ENCODE measurements at places on chromosomes 3 and 15.

DNA sequence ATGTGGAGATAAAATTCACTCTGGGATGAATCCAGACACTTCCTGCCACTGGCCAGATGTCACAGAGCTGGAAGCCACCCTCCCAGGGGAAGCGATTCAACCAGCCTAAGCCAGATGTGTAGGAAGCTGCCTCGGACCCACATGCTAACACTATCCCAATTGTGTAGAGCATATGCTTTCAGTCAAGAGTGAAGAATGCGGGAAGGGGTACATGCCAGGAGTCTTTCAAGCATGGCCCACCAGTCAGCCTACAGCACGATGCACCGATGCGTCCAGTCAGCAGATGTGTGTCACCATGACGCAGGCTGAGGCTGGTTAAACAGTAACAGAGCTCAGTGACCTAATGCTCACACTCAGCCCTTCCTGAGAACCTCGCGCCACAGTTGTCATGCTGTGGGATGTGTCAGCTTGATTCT lies 38.8 kb upstream of the BNC1 start:
- DNase-seq, result no peak

GRCh38 chr3:19348941-19349564 lies 200.7 kb downstream of the KCNH8 start:
- DNase-seq, result no peak

- no peak for DNase-seq
Observed at GRCh38 chr3:4720316-4721075, 227.3 kb downstream of the ITPR1 start.

- DNase-seq, result no peak
Observed at GRCh38 chr3:49015765-49016164, 2.6 kb downstream of the DALRD3 start.

- no peak for DNase-seq
Observed at GRCh38 chr3:184678317-184679055, 33.4 kb downstream of the MAGEF1 start.

DNA sequence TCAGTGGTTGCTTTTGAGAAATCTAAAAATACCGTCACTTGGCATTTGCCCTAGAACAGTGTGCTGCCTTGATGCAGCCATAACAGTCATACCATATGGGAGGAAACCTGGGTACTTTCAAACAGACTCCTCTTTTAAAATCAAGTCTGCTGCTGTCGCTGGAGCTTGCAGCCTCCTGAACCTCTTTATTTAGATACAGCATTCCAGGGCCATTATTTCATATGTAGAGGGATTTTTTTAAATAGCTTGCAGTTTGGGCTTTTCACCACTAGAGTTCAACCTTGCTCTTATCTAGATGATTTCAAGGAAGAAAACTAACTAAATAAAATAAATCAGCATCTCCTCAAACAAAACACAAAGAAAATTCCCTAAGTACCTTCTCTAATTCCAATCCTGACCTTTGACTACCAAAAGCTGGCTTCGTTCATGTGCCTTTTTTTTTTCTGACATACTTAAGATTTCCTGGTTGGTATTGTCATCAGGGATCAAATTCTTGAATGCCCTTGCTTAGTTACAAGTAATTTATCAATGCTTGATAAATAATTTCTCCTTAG lies 111.6 kb downstream of the KBTBD8 start:
- DNase-seq, result no peak

DNA sequence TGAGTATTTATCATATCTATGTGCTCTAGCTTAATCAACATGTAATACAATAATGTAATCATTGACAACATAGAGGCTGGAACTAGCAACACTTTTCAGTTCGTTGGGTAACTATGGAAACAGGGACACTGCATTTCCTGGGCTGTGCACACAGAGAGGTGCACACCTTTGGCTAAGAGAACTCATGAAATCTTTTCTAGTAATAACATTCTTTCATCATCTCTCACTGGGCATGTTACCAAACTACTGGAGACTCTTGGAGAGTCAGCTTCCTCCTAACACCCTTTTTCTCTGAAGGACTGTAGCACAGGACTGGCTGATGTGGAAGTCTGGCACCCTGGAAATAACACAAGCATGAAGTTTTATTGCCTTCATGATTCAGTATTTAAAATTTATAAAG lies 135.6 kb downstream of the KCNMB2 start:
- no peak for DNase-seq

DNA sequence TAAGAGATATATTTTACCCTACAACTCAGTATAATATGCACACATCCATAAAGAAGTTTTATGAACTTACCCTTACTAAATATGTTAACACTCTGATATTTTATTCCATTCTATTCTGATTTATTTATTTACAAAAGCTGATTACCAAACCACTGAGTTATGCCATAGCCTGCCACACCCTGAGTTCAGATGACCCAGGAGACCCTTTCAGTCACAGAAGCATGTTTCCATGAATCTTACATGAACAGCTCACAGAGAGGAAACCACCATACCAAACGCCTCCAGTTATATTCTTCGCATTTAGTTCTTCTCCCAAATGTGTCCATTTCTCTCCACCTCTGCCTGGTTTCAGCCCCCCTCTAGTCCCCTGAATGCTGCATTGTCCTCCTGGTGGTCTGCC lies 103.5 kb downstream of the SEMA5B start:
- DNase-seq, result no peak

GRCh38 chr15:68989541-68990230 lies 24.8 kb upstream of the NOX5 start:
- no peak for DNase-seq

DNA sequence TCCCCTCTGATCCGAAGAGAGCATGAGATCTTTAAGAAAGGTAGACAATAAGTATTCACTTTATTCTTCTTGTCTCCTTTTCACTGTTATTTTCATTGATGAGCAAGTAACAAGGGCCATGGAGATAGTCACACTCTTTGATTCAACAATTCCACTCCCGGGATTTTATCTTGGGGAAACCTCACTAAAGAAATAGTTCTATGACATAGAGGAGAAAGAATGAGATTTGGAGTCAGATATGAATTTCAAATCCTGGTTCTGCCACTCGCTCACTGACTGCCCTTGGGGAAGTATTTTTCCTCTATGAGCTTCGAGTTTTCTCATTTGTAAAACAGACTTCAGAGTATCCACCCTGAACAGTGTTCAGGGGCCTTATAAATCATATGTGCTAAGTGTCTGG lies 514.6 kb downstream of the NLGN1 start:
- DNase-seq, result no peak

DNA sequence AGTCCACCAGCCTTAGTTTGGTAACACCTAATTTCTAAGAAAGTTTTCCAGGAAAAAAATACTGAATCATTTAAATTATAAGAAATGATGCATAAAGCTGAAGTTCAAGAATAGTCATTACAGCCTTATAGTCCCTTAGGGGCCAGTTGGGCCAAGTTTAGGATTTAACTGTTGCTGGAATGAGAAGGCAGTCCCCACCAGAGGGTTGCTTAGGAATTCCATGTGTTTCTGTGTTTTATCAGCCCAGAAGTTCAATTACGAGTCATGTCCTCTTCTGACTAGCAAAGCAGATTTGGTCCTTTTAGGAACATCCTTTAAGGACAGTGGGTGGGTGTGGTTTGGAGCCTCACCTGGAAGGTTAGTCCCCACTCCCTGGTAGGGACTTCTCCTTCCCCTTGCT lies 57.0 kb upstream of the NR2E3 start:
- DNase-seq, result no peak

GRCh38 chr3:48607519-48607918 lies 1.9 kb downstream of the UQCRC1 start:
- no peak for DNase-seq

- DNase-seq, result no peak
Observed at GRCh38 chr15:63573533-63573932, 23.7 kb upstream of the FBXL22 start.

- no peak for DNase-seq
Observed at GRCh38 chr15:31556494-31557150, 230.0 kb downstream of the KLF13 start.

DNA sequence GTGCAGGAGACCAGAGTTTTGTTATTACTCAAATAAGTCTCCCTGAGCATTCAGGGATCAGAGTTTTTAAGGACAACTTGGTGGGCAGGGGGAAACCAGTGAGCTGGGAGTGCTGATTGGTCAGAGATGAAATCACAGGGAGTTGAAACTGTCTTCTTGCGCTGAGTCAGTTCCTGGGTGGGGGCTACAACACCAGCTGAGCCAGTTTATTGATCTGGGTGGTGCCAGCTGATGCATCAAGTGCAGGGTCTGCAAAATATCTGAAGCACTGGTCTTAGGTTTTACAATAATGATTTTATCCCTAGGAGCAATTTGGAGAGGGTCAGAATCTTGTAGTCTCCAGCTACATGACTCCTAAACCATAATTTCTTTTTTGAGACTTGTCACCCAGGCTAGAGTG lies 13.8 kb upstream of the ZNF662 start:
- DNase-seq, result no peak

DNA sequence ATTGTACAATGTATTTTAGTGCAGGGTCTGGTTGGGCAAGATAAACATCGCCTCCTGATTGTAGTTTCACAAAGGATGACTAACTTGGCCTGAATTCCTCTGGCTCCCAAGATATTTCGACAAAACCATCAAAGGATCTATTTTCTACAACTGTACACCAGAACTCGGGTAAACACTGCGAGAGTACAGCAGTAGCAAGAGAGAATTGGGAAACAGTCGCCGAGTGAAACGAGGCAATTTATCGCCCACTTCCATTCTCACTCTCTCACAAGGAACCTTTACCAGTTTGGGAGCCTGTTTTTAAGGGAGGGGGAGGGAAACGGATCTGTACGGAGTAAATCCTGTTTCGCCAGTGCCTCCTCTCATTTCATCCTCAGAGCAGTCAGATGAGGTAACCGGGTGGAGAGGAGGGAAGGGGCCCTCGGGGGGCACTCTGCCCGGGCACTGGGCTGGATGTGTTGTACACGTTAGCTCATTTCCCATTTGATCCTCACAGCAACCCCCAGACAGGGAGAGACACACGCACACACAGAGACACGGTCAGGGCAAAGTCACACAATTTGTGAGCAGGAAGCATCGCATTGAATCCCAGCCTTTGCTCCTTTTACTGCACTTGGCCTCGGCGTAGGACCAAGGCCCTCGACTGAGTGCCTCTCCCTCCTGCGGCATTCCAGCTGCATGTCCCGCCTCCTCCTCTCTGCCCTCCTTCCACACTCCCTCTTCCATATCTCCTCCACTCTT lies 120.1 kb downstream of the LIPC start:
- DNase-seq, result no peak

DNA sequence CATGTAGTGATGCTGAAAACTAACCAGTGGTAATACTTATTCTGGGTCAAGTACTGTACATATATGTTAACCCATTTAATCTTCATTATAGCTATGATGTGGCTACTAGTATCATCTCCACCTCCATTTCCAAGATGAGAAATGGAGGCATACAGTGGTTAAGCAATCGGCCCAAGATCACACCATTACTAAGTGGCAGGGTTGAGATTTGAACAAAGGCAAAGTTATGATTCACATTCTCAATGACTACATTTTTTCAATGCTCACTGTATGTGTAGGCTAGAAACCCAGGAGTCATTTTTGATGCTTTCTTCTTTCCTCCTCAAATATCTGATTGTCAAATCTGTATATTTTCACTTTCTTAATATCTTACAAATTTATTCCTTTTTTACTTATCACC lies 30.2 kb downstream of the ABI3BP start:
- no peak for DNase-seq

GRCh38 chr15:40952301-40952900 lies 870 bp upstream of the CHAC1 start:
- DNase-seq, result no peak

DNA sequence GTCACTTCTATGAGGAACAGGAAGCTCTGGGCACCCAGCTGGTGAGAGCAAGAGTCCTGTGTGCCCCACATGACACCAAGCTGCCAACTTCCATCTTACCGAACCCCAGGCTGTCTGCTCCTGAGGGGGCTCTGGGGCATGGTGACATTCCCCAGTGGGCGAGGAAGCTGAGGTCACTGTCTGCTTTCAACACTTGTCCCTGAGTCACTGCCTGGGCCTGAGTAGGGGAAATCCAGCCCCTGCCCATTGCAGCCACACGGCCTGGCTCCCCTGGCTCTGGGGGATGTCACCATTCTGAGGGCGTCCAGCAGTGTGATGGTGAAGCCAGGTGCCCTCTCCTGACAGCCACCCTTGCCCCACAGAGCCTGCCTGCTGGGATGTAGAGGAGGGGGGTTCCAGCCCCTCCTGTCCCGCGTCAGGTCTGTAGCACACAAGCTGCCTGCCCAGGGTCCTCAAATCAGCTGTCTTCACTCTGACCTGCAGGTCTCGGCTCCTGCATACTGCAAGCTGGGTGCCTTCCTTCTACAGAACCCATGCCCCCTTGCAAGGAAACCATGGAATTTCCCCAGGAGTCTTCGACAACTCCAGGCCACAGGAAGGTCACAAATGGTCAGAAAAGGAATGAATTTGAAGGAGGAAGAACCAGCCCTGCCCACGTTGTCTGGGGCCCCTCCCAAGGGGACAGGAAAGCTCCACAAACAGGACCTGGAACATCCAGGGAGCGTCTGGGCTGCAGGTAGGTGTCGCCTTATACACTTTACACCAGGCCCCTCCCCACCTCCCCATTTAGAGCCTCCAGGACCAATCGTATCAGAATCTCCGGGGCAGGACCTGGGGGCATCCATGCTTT lies 69.9 kb upstream of the GATM start:
- DNase-seq, result no peak

DNA sequence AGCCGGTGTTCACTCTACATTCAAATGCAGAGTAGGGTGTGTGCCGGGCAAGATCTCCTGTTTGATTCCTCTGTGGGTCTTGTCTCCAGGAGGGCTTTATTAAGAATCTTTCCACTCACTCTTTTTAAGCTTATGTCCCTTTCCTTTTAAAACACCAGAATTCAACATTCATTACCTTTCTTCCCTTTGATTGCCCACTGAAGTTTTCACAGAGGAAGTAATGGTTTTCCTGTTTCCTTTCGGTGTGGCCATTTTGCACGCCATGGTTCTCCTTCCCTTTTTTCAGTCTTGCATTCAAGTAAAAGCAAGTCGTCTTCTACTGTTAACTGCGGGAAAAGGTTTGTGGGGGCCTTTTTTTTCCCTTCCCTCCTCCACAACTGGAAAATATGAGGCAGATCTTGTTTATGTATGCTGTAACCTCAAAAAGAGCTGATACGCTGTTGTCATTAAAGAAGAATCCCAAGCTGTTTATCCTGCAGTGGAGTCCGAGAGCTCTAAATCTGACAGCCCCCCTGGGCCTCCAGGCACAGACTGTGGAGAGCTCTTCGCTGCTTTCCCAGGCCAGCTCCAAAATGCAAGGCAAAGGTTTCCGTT lies 40.5 kb downstream of the FILIP1L start:
- DNase-seq, result no peak

DNA sequence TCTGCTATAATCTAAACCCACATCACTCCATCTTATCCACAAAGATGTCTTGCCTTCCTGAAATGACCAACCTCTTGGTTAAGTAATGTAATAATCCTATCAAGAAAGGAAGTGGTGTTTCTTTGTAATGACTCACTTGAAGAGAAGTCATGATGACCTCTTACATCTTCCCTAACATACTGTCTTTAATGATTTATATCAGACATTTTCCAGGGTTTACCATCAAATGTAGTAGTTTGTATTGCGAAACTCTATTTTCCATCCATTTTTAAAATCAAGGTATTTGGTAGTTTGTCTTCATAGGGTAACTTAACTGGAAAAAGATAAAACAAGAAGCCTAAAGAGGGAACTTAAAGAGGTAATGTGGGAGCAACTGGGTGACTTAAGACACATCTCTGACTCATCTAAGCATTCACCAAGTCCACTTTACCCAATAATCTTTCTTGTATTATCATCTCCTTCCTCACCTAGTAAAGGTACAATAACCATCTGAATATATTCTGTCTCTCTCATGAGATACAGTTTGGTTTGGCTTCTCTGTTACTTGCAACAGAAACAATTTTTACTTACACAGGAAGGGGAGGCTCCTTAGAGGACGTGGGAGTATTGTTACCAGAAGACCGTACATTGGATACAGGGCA lies 5.7 kb upstream of the MAPK6 start:
- no peak for DNase-seq

GRCh38 chr3:151789853-151790463 lies 24.0 kb upstream of the AADAC start:
- no peak for DNase-seq
